ENCODE measurements at places on chromosomes 12 and 14. TPM values are rescaled to one million over a fixed set of nuclear protein-coding genes. Genes with fewer than 3 reads are reported as not detected.

- H3K4me3 ChIP-seq, result no peak overlapping the region
- no peaks in the 10 kb centered on the region for H3K36me3 ChIP-seq
- H3K27ac ChIP-seq, result no peak overlapping the region
- H3K27me3 ChIP-seq, result no peaks in the 10 kb centered on the region
- H3K4me1 ChIP-seq, result peaks cover 14% of the 10 kb centered on the region
- DNase-seq, result no peak
Measured at GRCh38 chr14:68261092-68261842, 441.7 kb downstream of the RAD51B start.

DNA sequence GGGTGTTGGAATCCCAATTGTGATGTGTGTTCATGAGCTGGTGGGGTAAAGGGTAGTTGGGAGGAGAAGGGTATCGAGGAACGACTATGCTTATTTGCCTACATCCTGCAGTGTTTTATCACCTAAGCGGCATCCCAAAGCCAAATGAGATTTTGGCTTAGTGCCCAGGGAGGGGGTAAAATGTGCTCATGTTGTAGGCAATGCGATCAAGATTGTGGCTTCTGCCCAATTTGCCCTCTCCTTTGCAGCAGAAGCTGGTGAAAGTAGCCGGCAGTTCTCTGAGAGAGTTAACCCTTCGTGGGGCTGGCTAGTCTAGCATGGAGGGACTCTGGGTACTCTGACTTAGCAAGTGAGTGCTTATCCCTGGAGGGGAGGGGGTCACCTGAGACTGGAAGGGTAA lies 753 bp downstream of the RPH3A start:
- DNase-seq, result no peak
- H3K4me3 ChIP-seq, result no peak overlapping the region
- H3K27ac ChIP-seq, result no peak overlapping the region
- H3K27me3 ChIP-seq, result peaks cover 43% of the 10 kb centered on the region
- H3K4me1 ChIP-seq, result no peaks in the 10 kb centered on the region
- no peaks in the 10 kb centered on the region for H3K36me3 ChIP-seq

GRCh38 chr14:33545696-33546095 lies 405.2 kb downstream of the EGLN3 start:
- H3K27me3 ChIP-seq, result no peaks in the 10 kb centered on the region
- no peaks in the 10 kb centered on the region for H3K36me3 ChIP-seq
- H3K27ac ChIP-seq, result no peak overlapping the region
- no peaks in the 10 kb centered on the region for H3K4me1 ChIP-seq
- DNase-seq, result no peak
- H3K4me3 ChIP-seq, result no peak overlapping the region

DNA sequence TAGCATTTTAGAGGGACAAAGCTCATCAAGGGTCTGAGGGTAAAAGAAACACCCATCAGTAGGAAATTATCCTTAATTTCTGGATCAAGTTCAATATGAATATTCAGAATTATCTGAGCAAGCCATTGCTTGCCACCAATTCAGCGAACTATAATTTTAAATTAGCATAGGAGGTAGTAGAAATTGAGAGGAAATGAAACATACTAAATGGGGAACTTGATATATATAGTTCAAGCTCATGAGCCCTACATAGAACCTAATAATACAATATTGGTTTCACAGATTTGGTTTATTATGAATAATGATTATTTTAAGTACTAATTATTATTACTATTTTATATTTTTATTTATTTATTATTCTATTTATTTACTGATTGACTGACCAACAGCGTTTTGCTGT lies 42.1 kb upstream of the GXYLT1 start:
- no peaks in the 10 kb centered on the region for H3K4me1 ChIP-seq
- H3K36me3 ChIP-seq, result peaks cover 9% of the 10 kb centered on the region
- H3K27me3 ChIP-seq, result no peaks in the 10 kb centered on the region
- no peak overlapping the region for H3K27ac ChIP-seq
- no peak for DNase-seq
- no peak overlapping the region for H3K4me3 ChIP-seq

GRCh38 chr14:53842938-53843337 lies 113.7 kb downstream of the BMP4 start:
- H3K36me3 ChIP-seq, result no peaks in the 10 kb centered on the region
- H3K27ac ChIP-seq, result no peak overlapping the region
- no peak overlapping the region for H3K4me3 ChIP-seq
- no peak for DNase-seq
- no peaks in the 10 kb centered on the region for H3K4me1 ChIP-seq
- H3K27me3 ChIP-seq, result no peaks in the 10 kb centered on the region

GRCh38 chr12:76346236-76346635 lies 2.0 kb downstream of the BBS10 start:
- no peaks in the 10 kb centered on the region for H3K36me3 ChIP-seq
- H3K27me3 ChIP-seq, result no peaks in the 10 kb centered on the region
- no peak overlapping the region for H3K27ac ChIP-seq
- H3K4me1 ChIP-seq, result peaks cover 13% of the 10 kb centered on the region
- H3K4me3 ChIP-seq, result no peak overlapping the region
- DNase-seq, result no peak

GRCh38 chr12:78402366-78403134 lies 462.0 kb upstream of the SYT1 start:
- no peaks in the 10 kb centered on the region for H3K4me1 ChIP-seq
- H3K27ac ChIP-seq, result no peak overlapping the region
- no peak overlapping the region for H3K4me3 ChIP-seq
- H3K36me3 ChIP-seq, result no peaks in the 10 kb centered on the region
- H3K27me3 ChIP-seq, result no peaks in the 10 kb centered on the region

- H3K27ac ChIP-seq, result peak overlapping the region; percentile 73
- peaks cover 47% of the 10 kb centered on the region for H3K27me3 ChIP-seq
- DNase-seq, result no peak
- no peak overlapping the region for H3K4me3 ChIP-seq
Measured at GRCh38 chr12:57479043-57479375, 657 bp downstream of the ARHGAP9 start.

DNA sequence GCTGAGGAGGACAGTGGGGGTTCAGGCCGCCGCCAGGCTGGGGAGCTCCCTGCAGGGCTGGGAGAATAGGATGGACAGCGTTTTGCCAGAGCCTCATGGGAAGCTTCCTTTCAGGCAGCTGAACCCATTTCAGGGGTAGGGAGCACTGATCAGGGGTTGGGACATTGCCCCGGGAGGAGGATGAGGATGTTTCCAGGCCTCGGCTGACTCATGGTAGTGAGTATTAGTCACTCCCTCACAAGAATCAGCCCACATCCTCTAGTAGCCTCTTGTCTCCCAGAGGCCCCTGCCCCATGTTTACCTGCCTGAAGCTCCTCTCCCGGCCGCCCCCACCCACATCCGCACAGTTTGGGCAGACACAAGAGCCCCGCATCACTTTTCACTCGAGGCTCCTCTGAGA lies 89.8 kb downstream of the ZFP36L1 start:
- peaks cover 18% of the 10 kb centered on the region for H3K4me1 ChIP-seq
- H3K36me3 ChIP-seq, result no peaks in the 10 kb centered on the region
- H3K27me3 ChIP-seq, result no peaks in the 10 kb centered on the region
- no peak for DNase-seq
- no peak overlapping the region for H3K27ac ChIP-seq

- H3K27ac ChIP-seq, result no peak overlapping the region
- no peak for DNase-seq
- H3K36me3 ChIP-seq, result no peaks in the 10 kb centered on the region
- H3K4me1 ChIP-seq, result no peaks in the 10 kb centered on the region
- H3K27me3 ChIP-seq, result no peaks in the 10 kb centered on the region
Measured at GRCh38 chr12:10272467-10272866, 35.2 kb upstream of the KLRD1 start.

DNA sequence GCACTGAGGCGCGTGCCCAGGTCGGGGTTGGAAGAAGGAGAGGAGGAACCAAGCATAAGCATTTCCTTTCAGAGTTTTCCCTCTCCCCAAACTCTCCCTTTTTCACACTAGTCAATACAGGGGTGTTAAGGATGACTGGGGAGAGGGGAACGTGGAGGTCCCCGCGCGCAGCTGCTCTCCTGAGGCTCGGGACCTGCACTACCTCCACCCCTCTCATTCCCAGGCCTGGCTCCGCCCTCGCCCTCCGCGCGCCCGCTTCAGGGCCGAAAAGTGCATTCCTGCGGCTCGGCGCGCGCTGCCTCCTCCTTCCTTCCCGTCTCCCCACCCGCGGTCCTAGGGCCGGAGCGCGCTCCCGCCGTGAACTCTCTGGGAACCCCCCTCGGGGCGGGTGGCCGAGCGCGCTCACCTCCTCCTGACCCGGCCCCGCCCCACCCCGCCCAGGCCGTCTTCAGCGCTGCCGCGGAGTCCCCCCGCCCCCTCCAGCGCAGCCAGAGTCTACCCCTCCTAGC lies 11.3 kb downstream of the RARG start:
- no peaks in the 10 kb centered on the region for H3K27me3 ChIP-seq
- peak overlapping the region; percentile 97 for H3K27ac ChIP-seq
- no peaks in the 10 kb centered on the region for H3K36me3 ChIP-seq
- H3K4me3 ChIP-seq, result peak overlapping the region; percentile 78
- H3K4me1 ChIP-seq, result peaks cover 59% of the 10 kb centered on the region
- DNase-seq, result peak; percentile 94

DNA sequence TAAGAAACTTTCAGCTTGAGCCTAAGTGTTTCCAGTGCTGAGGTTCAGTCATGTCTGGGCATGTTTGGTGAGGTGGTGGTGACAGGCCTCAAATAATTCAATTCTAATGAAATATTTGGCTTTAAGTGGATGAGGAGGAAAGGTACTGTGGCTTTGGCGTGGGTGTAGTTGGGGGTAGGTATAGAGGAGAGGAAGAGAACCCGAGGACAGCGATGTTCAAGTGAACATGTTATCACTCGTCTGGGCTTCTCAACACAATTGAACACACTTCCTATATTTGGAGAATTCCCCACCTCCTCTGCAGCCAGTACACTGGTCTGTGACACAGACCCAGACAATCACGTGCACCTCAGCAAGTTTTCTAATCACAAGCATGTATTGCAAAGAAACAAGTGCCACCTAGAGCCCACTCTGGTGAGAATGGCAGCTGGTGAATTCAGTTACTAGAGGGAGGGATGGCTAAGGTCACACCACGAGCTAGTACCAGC lies 53.0 kb downstream of the IFNG-AS1 start:
- no peak overlapping the region for H3K27ac ChIP-seq
- H3K36me3 ChIP-seq, result no peaks in the 10 kb centered on the region
- H3K27me3 ChIP-seq, result no peaks in the 10 kb centered on the region
- DNase-seq, result peak; percentile 3
- H3K4me3 ChIP-seq, result no peak overlapping the region

DNA sequence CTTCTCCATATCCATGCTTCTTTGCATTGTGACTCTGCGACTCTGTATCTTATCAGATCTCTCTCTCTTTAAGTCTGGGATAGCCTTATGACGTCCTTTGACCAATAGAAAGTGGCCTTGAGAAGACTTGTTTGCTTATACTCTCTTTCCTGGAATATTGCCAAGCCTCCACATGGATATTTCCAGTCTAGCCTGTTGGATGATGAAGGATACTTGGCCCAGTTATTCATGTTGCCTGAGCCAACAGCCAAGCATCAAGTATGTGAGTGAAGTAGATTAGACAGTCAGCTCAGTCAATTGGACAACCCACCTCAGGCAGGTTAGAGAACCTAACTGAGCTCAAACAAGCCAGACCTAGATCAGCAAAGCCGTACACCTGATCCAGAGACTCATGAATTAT lies 864.2 kb upstream of the MGAT4C start:
- H3K4me1 ChIP-seq, result no peaks in the 10 kb centered on the region
- H3K27ac ChIP-seq, result no peak overlapping the region
- no peak for DNase-seq
- H3K27me3 ChIP-seq, result no peaks in the 10 kb centered on the region

The CYP46A1 gene
- total RNA-seq, result 6.1 TPM

The PLA2G1B gene
- 0.75 TPM for total RNA-seq

The KCNJ8 gene
- total RNA-seq, result 47.9 TPM
